ENCODE measurements at places on chromosomes 7 and 10.

GRCh38 chr7:138698281-138698680 lies 2.9 kb downstream of the SVOPL start:
- DNase-seq: no peak

DNA sequence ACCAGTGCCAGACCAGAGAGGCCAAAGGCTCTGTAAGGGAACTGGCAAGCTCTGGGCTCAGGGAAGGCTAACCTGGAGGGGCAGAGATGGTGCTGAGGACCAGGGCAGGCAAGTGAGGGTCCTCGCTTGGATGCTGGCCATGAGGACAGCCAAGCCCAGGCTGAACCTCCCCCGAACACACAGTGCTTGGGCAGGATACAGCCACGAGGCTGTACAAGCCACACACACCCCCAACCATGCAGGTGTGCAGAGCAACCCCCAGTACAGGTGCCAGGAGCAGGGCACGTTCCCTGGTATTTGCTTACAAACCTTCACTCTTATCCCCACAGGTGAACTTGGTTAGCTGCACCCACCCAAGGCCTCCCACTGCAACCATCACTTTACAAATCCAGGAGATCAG lies 185.7 kb downstream of the GRID1 start:
- DNase-seq: no peak

GRCh38 chr7:46143949-46144917 lies 223.2 kb upstream of the IGFBP3 start:
- DNase-seq: no peak

DNA sequence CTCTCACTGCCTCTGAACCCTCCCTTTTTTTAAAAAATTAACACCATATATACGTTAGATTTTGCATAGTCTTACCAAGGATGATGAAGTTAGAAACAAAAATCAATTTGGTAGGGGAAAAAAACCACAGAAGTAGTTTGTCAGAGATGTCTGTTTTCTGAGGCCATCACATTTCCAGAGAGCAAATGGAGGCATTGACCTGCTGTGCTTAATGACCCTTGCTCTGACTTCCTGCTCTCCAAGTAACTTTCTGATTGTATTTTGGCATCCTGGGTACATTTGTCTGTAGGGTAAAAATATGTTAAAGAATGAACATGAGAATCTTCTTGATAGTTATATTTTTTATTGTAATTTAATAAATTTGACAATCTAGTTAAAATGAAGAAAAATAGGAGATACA lies 140.2 kb downstream of the LCOR start:
- DNase-seq: no peak

DNA sequence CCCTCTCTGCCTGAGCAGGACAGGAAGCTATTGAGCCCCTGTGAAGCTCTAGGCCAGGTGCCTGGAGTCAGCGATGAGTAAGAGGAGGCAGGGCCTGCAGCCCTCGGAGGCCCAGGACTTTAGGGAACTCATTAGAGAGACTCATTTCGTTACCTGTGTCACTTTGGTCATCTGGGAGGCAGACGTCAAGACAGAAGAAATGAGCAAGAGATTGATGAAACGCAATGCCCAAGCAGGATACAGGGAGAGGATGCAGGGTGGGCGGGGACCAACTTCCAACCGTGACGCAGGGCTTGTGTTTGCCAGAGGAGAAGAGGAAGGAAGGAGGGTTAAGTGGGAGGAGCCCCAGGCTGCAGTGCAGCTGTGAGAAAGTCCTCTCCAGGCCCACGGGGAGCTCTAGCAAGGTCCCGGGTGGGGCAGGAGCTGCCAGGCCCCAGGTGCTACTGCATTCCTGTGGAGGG lies 26.4 kb upstream of the GNA12 start:
- DNase-seq: peak; percentile 61

DNA sequence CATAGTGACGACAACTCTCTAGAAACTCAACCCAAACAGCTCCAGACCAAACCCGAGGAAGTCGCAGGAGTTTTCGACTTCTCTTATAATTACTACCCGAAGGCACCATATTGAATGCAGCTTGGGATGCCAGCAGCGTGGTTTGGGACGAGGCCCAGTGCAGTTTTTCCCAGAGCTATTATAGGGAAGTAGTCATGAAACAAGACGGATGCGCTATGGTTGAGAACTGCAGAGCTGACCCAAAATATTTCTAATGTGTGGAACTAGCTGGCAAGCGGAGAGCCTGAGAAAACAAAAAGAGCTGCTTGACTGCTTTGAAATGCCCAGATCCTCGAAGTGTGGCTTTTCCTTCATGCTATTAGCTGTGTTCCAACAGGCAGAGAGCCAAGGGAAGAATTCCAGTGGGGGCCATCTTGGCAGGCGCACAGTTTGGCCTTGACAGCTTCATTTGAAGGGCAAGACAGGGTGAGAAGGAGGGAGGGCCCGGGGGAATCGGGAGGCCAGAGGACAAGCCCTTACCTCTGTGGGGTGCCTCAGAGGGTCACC lies 122.7 kb downstream of the CUL2 start:
- DNase-seq: no peak

DNA sequence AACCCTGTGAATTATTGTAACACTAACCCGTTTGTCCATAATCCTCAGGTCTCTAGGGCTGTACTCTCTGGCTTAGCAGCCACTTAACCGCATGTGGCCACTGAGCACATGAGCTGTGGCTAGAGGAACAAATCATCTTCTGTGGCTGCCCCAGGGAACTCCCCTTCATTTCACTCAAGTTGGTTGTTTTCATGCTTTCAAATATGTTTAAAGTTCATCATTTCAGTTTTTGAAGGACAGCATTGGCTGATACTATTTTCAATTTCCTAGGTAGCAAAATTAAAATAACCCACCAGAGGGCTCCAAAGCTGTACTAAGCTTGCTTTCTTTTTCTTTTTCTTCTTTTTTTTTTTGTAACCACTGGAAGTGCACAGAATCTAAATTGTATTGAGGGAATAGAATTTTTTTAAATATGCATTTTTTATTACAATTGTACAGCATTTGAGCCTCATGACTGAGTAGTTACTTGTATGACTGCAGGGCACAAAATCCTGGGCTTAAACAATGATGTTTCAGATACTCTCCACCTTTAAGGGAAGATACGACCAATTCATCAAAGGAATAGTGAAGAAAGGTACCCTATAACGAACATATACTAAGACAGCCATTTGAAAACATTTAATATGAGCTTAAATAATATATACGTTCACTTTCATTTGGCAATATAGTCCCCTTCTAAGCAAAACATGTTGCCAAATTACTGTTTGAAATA lies 38.6 kb downstream of the MRC1 start:
- peak; percentile 34 for DNase-seq

GRCh38 chr7:102412548-102412947 lies 16.4 kb downstream of the PRKRIP1 start:
- DNase-seq: peak; percentile 34

- DNase-seq: no peak
Observed at GRCh38 chr7:14233868-14234369, 244.5 kb upstream of the ETV1 start.

GRCh38 chr10:71236286-71236685 lies 23.9 kb downstream of the UNC5B start:
- no peak for DNase-seq

Measured in HT1080 (cell line).